Heart left ventricle (tissue), 16 donors: ENCODE measurements at places on chromosomes 7 and 10.

DNA sequence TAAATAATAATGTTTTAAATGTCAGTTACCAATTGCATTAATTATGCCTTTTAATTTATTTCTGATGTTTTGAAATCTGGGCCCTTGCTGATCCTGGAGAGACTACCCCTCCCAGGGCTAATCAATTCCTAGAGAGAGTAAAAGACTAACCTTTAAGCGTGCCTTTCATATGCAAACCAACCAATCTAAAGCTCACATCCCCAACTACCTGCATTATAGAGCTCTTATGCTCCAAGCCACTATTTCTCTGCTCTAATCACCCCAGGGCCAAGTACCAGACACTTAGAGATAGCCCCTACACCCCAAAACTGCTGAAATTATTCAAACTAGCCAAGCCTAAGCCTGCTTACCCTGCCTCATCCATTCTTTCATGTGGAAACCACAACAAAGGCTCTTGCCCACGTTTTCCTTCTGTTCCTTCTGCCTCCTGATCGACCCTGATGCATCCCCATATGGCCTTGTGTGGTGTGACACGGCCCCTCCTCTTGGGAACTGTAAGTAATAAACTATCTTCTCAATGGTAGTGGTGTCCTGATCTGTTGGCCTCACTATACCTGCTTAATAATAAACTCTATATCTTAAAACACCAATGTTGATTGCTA, 97.7 kb downstream of the HIBADH start:
- DNase-seq: no peak

DNA sequence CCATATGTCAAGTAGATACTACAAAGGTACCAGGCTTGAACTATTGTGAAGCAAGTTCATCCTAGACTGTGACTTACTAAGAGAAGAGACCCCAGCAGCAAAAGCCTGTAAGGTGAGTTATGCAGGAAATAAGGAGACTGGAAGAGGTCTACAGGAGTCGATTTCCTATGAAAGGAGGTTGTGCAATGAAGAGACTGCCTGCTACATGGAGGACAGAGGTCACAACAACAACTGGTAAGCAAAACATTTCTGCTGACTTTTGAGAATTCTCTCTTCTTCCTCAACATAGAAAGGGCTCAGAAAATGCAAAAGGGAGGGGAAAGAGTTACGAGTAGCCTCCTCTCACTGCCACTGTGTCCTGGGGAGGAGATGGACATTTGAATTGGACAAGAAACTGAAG, 42.4 kb downstream of the PDK4 start:
- no peak for DNase-seq

GRCh38 chr7:97149843-97150242, 32.3 kb downstream of the SDHAF3 start:
- DNase-seq: no peak

- no peak for DNase-seq
These were observed 206.6 kb upstream of the SH2B2 start for GRCh38 chr7:102080019-102080433.

GRCh38 chr7:151735186-151735850, 141.6 kb downstream of the PRKAG2 start:
- no peak for DNase-seq

DNA sequence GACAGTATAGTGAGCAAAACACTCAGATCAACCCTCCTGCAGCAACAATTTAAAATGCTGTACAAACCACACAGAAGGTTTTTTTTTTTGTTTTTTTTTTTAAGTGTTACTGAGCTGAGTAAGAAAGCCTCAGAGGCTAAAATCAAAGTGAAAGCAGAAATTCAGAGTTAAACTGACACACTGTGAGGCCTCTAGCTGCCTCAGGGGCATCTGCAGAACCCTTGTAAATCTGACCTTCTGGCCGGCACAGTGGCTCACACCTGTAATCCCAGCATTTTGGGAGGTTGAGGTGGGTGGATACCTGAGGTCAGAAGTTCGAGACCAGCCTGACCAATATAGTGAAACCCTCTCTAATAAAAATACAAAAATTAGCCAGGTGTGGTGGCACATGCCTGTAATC, 7.4 kb upstream of the GNA12 start:
- DNase-seq: no peak

DNA sequence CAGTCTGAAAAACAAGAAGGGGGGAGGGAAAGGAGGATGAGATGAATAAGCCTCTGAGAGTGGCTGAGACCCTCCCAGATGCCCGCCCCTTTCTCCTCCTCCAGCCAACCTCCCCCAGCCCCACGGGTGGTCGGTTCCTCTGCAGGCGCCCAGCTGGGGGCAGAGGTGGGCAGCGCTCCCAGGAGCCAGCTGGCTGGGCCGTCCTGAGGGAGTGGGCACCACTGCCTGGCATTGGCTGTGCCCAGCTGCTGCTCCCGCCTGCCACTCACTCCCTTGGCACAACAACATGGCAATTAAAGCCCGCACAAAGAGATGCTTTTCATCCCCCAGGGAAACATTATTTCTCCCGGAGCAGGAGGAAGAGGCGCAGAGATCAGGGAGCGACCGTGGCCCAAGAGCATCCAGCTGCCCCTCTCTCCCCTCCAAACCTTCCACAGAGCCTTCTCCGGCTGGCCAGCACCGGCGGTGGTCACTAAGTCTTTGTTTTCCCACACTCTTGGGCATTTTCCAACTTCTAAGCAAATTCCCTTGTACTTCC, 107.2 kb downstream of the SPDYE5 start:
- no peak for DNase-seq

GRCh38 chr7:92293896-92294590, 48.3 kb downstream of the ANKIB1 start:
- DNase-seq: no peak

DNA sequence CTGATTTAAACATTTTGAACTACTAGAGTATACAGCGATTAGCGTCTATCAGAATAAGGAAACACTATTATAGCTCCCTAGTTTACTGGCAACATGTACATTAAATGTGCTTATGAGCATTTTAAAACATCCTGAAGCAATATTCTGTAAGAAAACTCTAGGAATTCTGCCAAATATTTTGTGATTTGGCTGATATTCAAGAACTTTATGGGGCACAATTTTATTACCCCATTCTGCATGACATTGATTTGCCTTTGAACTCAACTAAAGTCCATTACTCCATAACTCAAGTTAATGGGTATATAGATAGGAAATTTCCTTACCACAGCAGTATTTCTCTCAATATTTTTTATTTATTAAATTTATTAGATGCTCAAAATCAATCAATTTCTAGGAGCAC, 369.9 kb upstream of the KCND2 start:
- DNase-seq: no peak

DNA sequence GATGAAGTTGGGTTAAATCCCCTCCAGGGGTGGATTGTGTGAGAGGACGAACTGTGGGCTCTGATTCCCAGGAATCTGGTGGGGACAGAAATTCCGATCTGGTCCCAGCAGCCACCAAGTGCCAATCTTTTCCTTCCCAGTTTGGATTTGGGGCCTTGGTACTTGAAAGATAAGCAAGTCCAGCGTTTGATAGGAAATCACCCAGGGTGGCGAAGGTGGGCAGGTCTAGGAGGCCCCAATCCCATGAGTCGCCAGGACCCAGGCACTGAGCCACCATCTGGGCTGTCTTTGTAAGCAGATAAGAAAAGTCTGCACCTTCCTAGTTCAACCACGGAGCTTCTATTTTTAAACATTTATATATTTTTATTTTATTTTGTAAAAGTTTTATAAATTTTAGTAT, 122.6 kb upstream of the LSM8 start:
- no peak for DNase-seq

GRCh38 chr10:43778571-43778970, 129.9 kb upstream of the ZNF32 start:
- DNase-seq: no peak

DNA sequence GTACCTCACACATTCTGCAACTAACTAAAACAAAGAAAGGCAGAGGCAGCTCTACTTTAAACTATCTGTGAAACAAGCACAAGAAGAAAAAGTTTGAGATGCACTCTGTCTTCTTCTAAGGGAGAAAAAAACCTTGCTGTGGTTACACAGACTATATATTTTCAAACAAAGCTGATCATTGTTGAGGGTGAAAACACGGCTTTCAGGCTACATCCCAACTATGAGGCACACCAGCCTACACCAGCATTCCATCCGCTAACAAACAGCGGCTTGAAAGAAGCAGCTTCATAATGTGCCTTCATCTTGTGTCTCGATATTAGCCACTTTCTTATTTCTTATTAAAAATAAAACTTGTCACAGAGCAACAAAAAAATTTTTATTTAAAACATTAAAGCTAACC, 79.1 kb downstream of the USP6NL start:
- no peak for DNase-seq
